ENCODE measurements at places on chromosomes 4 and X.
A peak's percentile ranks its signal among the peaks of the same experiment; 100 is the strongest.

- peak; percentile 11 for DNase-seq
These were observed 46.4 kb downstream of the NAT8L start for GRCh38 chr4:2105559-2105958.

DNA sequence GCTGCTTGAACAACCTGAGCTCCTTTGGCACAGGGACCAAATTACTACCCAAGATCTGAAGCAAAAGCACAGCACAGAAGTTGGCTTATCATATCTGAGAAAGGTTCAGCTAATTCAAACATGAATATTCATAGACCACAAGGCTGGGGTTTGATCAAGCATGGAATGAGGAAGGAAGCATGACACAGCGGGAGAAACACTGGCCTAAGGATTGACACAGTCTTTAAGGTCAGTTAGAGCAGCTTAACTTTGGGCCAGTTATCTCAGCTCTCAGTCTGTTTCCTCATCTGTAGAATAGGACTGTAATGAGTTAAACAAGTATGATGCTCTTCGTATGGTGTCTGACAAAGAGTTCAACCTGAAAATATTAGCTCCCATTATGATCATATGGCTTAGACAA lies 88.5 kb upstream of the CBR4 start:
- peak; percentile 35 for DNase-seq

GRCh38 chrX:57172544-57172943 lies 35.3 kb upstream of the SPIN2A start:
- DNase-seq: peak; percentile 0

DNA sequence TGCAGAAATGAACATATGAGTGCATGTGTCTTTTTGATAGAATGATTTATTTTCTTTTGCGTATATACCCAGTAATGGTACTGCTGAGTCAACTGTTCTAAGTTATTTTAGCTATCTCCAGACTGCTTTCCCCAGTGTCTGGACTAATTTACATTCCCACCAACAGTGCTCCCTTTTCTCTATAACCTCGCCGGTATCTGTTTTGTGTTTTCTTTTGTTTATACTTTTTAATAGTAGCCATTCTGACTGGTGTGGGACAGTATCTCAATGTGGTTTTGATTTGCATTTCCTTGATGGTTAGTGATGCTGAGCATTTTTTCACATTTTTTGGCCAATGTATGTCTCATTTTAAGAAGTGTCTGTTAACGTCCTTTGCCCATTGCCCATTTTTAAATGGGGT lies 218.6 kb upstream of the KCNIP4 start:
- DNase-seq: no peak

DNA sequence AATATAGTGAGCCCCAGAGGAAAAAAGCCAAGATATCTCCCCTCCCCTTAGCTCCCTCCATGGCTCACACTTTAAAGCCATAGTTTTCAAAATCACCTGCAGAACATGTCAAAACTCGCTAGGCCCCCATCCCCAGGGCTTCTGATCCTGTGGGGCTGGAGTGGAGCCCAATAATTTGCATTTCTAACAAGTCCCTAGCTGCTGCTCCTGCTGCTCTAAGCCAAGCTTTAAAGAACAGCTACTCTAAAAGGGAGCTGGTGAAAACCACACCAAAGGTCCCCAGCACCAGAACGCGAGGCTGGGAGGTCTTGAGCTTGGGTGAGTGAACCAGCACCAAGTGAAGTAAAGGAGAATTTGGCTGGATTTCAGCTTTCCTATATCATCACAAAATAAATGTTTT lies 237.1 kb downstream of the ZNF674 start:
- DNase-seq: no peak

DNA sequence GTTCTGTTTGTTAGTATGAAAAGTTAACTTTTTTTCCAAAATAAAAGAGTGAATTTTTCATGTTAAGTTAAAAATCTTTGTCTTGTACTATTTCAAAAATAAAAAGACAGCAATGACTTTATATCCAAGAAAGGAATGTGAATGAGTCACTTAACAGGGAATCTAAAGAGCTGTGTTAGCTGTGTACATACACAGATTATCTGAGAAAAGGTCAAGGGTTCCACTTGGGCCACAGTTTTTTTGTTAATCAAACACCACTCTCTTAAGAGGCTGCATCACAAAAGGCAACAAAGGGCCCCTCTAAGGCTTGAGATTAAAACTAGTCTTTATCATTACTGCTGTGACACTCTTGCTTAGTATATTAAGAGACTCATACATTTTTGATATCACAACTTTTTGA lies 82.1 kb downstream of the FIP1L1 start:
- DNase-seq: peak; percentile 50

GRCh38 chrX:39650768-39651347 lies 446.9 kb downstream of the BCOR start:
- no peak for DNase-seq

GRCh38 chrX:40012868-40013265 lies 84.9 kb downstream of the BCOR start:
- peak; percentile 38 for DNase-seq

GRCh38 chrX:41108007-41108406 lies 22.8 kb downstream of the USP9X start:
- DNase-seq: no peak

DNA sequence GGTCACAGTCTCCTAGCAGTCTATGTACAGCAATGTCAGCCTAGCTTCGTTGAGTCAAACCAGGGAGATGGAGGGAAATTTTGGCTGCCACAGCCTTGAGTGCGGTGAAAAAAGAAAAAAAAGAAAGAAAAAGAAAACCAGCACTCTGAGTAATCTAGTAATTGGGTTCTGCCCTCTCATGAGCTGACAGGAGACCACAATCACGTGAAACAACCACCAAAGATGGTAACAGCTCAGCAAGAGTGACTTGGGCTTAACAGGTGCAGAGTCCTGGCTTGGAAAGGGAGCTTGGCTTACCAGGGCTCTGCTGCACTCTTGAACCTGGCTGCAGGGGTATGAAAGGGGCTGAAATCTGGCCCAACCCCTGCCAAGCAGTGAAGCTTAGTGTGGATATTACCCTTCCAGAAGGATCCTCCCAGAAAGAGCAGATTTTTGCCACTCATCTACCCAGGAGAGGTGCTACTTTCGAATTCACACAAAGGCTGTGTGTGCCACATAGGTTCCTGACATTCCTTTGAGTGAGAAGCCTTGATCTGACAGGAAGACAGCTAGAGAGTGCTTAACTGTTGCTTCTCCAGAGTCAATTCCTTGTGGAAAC lies 350.3 kb downstream of the PTTG2 start:
- no peak for DNase-seq

DNA sequence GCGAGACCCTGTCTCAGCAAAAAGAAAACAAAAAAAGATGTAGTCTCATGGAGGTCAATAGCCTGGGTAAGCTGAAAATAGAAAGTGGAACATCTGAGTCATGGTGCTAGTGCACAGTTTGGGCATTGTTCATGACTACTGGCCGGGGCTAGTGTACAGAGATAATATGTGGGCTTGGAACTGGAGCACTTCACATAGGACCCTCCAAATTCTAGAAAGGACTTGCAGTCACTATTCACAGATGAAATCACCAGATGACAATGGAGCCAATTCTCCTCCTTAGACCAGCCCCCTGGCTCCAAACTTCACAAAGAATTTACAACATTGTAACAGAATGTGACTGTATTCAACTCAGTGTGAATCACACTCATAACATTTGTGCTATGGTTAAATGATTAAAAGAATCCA lies 367.8 kb upstream of the SLC7A11 start:
- DNase-seq: peak; percentile 73

- no peak for DNase-seq
These were observed 28.8 kb upstream of the PPP2R2C start for GRCh38 chr4:6501171-6501570.

- DNase-seq: no peak
These were observed 8.4 kb upstream of the AWAT1 start for GRCh38 chrX:70226048-70226447.

DNA sequence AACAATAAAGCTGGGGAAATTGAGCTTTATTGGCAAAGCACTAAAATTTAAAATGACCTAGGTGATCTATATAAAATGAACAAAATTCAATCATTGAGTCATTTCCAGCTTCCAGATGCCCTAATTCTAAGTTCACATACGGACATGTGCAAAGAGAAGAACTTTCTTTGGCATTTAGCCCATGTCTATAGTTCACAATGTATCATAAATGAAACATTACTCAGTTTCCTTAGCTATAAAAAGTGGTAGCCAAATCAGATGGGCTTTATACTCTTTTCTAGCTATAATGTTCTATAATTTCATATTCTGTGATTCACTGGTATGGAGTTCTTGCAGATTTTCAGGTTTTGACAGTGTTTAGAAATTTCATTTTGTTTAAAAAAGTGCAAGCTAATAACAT lies 327.4 kb downstream of the KCTD8 start:
- DNase-seq: peak; percentile 23

DNA sequence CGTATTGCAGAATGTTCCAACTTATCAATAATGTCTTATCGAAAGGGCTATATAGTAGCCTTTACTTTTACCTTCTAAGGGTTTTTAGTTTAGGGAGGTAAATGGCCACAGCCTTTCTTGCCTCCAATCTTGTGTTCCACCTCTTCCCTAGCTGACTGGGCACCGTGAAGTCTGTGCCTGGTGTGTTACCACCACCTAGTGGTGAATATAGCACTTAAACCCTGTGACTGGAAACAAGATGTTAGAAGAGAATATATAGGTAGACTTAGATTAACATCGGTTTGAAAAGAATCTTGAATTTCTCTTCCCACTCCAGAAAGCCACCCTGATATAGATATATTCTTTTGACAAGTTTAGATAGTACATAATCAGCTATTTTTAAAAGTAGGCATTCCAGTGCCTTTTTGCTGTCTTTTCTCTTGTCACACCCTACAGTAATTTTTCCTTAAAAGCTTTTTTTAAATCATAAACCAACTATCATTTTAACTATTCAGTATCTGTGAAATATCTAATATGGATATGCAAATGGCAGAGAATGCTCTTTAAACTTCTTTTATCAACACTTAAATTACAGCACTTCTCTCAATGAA lies 27.8 kb upstream of the ADH7 start:
- peak; percentile 85 for DNase-seq

DNA sequence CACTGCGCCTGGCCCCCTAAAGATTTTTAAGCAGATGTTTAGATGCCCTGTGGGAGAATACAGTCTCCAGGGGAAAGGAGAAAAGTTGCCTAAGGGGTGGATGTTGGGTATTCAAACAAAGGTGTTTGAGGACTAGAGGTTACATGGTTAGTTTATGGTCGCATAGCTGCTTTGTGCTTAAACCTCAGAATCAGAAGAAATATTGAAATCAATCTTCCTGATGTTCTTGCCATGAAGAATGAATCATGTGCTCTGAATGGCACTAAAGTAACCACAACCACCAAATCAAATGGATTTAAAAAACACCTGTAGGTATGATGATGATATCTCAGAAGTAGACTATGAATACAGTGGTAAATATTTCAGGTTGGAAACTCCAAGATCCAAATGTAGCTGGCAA lies 42.7 kb upstream of the TEX13A start:
- no peak for DNase-seq

DNA sequence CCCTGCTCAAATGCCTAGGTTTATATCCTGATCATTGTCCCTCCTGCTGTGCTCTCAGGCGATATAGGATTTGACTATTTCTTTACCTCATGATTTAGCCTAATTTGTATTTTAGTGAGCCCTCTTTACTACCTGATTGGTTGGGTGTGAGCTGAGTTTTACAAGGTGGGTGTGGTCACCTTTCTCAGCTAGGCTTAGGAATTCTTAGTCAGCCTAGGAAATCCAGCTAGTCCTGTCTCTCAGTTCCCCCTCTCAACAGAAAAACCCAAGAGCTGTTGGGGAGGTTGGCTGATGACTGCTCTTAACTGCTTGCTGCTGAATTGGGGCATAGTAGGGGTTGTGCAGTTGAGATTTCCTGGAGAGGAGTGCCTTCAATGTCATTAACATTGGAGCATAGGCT lies 100.5 kb upstream of the AADAT start:
- DNase-seq: no peak

- no peak for DNase-seq
These were observed 731 bp downstream of the BRWD3 start for GRCh38 chrX:80808881-80809411.

- no peak for DNase-seq
These were observed 59.6 kb downstream of the NFKB1 start for GRCh38 chr4:102560571-102561341.

DNA sequence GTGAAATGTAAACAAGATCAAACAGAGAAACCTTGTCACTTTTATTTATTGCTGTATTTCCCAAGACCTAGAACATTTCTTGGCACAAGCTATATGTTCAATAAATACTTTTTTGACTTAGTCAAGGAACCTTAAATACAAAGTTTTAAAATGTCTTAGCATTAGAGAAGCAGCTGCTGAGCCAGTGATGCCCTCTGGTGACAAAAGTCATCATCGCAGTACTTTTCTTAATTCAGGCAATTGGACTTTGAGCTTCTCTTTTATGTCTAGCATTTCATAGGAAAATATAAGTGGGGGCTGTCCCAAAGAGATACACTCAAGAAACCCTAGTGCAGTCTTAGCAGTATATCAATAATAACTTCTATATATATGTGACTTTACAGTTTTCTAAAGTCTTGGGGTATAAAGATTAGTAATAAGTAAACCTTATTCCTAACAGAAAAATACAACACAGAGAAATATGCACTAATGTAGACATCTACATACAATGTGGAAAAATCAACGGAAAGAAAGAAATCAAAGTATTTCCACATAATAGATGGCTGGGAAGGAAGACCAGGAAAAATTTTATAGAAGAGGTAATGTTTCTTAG lies 118.4 kb downstream of the DTHD1 start:
- DNase-seq: peak; percentile 28

- no peak for DNase-seq
These were observed 23.4 kb upstream of the GLRB start for GRCh38 chr4:157052429-157053040.

- DNase-seq: peak; percentile 55
These were observed 12.7 kb downstream of the TKTL1 start for GRCh38 chrX:154308108-154308946.

DNA sequence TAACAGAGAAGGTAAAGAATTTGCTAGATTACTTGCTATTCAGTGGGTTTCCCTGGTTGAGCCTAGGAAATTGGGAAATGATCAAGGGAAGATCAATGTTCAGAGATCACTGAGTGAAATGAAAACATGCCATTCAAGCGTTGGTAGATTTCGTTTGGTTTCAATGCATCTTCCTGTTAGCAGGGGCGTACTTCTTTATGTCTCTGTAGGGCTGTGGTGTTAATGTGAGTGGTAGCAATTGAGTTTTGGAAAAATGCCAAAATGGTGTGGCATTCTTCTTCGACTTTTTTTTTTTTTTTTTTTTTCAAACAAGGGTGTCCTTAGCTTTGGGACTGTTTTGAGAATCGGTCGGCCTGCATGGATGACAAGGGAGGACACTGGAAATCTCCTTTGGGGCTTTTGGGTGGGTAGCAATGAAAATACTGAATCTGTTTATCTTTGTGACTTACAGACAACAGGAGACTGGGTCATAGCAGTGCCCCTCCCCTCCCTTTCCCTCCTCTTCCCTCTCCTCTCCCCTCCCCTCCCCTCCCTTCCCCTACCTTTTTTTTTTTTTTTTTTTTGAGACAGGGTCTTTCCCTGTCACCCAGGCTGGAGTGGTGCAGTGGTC lies 50.4 kb downstream of the SPRY1 start:
- no peak for DNase-seq

GRCh38 chr4:174549721-174550120 lies 27.4 kb upstream of the HPGD start:
- DNase-seq: no peak

- DNase-seq: peak; percentile 37
These were observed 94.7 kb upstream of the CXXC4 start for GRCh38 chr4:104589264-104589868.

- DNase-seq: peak; percentile 68
These were observed 34.0 kb downstream of the ETDB start for GRCh38 chrX:135086197-135086854.

GRCh38 chr4:75545526-75545925 lies 10.3 kb upstream of the ODAPH start:
- DNase-seq: no peak

GRCh38 chr4:104425948-104426347 lies 68.7 kb downstream of the CXXC4 start:
- no peak for DNase-seq

Measured in fibroblast of pulmonary artery (primary cell).